ENCODE measurements at places on chromosomes 5 and 9. TPM values are rescaled to one million over a fixed set of nuclear protein-coding genes. Genes with fewer than 3 reads are reported as not detected.

Gene GRIN1
- not detected for polyA plus RNA-seq

Gene CD72
- 4.5 TPM for polyA plus RNA-seq

Gene EPB41L4B
- polyA plus RNA-seq = 17.3 TPM

Gene SUSD3
- 10.4 TPM for polyA plus RNA-seq

Gene FRMD3
- 20.3 TPM for polyA plus RNA-seq

Gene BTNL3
- polyA plus RNA-seq = not detected

Gene LRRC19
- polyA plus RNA-seq = 18.9 TPM

Gene PCDHB5
- polyA plus RNA-seq = 5.3 TPM

Gene NELFB
- polyA plus RNA-seq = 57.3 TPM

Gene INPP5E
- 17.7 TPM for polyA plus RNA-seq

Gene FKBP15
- 32.8 TPM for polyA plus RNA-seq

Gene EFNA5
- polyA plus RNA-seq = 24.7 TPM

Gene OMD
- 0.30 TPM for polyA plus RNA-seq

Gene TOPORS
- 32.1 TPM for polyA plus RNA-seq

Gene POU5F2
- 0.10 TPM for polyA plus RNA-seq

Gene FOXD4L6
- polyA plus RNA-seq = not detected

Gene GDNF
- 7.0 TPM for polyA plus RNA-seq

Gene GOLGA2
- 70.2 TPM for polyA plus RNA-seq

Gene TMEM38B
- 41.8 TPM for polyA plus RNA-seq

Gene ELOVL7
- polyA plus RNA-seq = 9.4 TPM

Gene FYB1
- 4.1 TPM for polyA plus RNA-seq

Gene MEIKIN
- polyA plus RNA-seq = not detected

Gene TPPP
- 3.5 TPM for polyA plus RNA-seq

Gene PAPPA
- 5.8 TPM for polyA plus RNA-seq

Gene IL31RA
- 0.07 TPM for polyA plus RNA-seq

Gene CCL27
- 0.95 TPM for polyA plus RNA-seq

Gene MVB12B
- 18.9 TPM for polyA plus RNA-seq

Gene PCDH12
- 15.7 TPM for polyA plus RNA-seq

Gene WNT8A
- 0.25 TPM for polyA plus RNA-seq

Gene SLC25A2
- not detected for polyA plus RNA-seq

Gene C9orf153
- polyA plus RNA-seq = 0.10 TPM

Gene LHX3
- polyA plus RNA-seq = not detected

Gene FBXO10
- polyA plus RNA-seq = 13.3 TPM

Gene PCDHB12
- 4.5 TPM for polyA plus RNA-seq

Gene ORM2
- not detected for polyA plus RNA-seq

Gene SLC6A3
- 0.40 TPM for polyA plus RNA-seq
